ENCODE measurements at places on chromosomes 7 and 10.

DNA sequence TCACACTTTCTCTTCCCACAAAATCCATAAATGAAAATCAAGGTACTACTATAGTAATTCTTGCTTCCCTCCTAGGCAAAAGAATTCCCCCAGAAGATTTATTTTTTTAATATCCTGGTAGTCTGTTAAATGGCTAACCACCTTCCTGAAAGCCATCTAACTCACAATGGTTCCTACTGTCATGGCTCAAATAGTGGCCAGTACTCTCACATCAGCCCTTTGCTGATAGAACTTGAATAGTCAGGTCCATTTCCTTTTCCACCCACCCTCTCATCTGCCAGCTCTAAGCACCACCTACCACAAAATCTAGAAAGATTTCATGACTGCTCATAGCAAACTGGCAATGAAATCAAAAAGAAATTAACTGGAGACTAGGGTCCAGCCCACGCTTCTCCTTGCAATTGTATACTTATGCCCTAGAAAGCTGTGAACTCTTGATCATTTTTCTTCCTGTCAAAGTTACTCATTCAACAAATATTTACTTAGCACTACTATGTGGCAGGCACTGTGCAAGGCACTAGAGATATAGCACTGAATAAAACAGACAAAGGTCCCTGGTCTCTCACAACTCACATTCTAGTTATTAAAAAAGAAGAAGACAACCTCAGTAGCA lies 60.4 kb downstream of the ARMH3 start:
- DNase-seq, result no peak

DNA sequence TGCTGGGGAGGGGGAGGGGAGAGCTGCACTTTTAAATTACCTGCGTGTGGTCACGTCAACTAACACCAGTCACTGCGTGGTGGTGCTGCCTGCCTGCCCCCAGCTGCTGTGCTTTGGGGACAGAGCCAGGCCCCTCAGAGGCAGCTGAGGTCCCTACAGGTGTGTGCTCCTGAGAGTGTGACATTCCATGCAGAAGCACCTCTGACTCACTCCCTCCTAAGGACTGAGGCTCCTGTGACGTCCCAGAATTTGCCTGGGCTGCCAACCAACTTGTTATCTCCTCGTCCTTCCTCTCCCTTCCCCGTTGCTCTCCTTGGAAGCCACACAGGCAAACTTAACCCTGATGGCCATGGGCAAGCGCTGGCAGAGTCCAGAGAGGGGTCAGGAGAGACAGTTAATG lies 563.0 kb downstream of the PARD3 start:
- no peak for DNase-seq

DNA sequence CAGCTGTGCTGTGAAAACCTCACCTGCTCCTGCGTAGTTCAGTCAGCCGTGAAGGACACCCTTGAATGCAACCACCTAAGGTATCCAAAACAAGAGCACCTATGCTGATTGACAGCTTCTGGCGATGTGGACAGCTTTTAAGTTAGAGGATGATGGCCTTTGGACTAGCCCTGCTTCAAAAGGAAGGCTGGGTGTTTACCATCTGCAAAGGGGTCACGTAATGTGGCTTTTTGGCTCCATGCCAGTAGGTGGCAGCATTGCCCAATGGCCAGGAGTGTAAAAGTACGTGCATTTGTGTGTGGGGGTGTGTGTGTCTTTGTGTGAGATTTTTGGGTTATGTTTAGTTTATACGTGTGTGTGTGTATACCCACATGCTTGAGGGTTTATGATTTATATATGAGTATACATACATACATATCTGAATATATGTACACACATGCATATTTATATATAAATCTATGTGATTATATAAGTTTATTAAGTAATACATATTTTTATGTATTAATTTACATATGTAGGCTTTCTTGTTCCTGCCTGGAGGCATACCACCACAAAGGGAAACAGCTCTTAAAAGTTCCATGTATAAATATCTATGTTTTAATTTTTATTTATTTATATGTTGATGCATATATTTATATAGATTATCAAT lies 236.3 kb upstream of the ANKRD30A start:
- no peak for DNase-seq

DNA sequence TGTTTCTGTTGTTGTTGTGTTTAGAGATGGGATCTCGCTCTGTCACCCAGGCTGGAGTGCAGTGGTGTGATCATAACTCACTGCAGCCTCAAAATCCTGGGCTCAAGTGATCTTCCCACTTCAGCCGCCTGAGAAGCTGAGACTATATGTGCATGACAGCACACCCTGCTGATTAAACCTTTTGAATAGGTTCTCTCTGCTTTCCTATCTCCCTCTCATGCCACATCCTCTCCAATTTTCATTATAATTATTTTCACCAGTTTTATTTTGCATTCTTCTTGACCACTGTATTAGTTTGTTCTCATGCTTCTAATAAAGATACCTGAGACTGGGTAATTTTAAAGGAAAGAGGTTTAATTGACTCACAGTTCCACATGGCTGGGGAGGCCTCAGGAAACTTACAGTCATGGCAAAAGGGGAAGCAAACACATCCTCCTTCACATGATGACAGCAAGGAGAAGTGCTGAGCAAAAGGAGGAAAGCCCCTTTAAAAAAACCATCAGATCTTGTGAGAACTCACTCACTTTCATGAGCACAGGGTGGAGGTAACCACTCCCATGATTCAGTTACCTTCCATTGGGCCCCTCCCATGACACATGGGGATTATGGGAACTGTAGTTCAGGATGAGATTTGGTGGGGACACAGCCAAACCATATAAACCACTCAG lies 12.9 kb downstream of the AGK start:
- no peak for DNase-seq

- peak; percentile 53 for DNase-seq
These were observed 80.1 kb downstream of the SVIL start for GRCh38 chr10:29554660-29555059.

DNA sequence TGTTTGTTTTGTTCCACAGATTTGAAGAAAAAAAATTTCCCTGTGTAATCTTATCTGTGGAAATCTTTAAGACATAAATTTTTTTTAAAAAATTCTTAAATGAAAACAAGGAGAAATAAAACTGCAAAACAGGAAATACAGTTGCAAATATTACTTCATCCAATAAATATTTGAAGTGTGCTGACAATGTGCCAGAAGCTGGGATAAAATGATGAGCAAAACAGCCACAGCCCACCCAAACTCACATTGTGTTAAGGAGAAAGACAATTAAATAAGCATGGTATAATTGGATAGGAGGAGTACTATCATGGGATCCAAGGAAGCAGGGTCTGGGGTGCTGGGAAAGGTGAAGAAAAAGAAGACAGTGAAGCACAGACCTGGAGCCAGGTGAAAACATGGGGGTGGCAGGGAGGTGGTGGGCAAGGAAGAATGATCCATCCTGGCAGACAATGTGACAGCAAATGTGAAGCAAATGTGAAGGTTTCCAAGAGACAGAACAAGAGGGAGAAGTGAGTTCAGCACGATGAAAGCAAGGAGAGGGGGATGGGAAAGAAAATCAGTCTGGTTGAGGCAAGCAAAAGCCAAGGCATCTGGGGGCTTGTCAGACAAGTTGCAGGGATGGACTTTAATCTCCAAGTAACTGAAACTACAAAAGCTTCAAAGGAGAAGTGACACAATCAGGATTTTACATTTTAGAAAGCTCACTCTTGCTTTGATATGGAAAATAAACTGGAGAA lies 135.9 kb downstream of the HIBADH start:
- no peak for DNase-seq

DNA sequence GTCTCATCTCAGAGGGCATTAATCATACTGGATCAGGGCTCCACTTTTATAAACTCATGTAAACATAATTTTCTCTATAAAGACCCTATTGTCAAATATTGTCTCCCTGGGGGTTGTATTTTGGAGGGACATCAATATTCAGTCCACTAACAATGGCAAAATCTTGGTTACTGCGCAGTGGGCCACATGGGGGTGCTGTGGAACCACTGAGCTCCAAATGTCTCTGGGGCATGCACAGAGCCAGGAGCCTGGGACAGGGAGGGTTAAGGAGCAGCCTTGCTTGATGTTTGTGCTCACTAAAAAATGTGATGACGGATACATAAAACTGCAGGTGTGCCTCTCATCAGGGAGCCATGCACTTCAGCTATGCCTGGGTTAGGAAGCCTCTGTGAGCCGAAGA lies 62.1 kb upstream of the PRSS58 start:
- DNase-seq, result no peak

- peak; percentile 6 for DNase-seq
These were observed 766 bp downstream of the BAMBI start for GRCh38 chr10:28677888-28678686.

DNA sequence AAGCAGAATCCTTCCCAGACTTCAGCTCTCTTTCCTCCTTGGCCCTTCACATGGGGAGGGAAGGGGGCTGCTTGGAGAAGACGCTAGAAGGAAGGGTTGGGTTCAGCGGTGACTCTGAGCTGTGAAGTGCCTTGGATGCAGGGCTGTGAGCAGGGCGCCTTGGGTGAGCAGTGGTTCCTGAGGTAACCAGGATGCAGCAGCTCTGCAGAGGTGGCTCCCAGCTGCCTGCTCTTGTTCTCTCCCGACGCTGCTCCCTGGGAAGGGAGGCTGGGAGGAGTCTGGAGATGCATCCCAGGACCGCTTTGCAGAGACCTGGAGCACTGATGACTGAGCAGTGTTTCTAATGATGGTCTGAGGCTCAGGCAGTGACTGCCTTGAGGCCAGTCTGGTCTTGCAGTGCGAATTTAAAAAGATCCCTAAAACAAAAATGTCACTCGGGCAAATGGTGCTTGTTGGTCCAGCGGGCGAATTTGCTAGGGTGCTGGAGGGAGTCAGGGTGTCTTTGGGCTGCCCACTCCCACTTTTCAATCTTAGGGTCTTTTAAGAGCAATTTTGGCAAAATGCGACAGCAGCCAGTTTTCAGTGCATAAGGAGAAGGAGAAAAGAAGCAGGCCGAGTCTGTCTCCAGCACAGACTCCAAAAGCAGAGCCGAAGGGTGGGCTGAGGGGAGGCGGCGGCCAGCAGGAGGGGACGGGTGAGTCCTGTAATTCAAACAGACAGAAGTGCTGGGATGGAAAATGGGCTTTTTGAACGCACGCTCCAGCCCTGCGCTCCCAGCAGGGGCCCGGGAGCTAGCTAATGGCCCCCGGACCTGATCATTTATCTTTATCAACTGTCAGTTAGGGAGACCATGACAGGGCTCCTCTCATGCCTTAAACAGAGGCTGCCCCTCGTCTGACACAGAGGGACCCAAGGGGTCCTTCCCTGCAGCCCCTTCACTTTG lies 191.2 kb upstream of the SHH start:
- DNase-seq, result no peak

- DNase-seq, result no peak
These were observed 84.1 kb downstream of the BMPR1A start for GRCh38 chr10:86840498-86840897.

DNA sequence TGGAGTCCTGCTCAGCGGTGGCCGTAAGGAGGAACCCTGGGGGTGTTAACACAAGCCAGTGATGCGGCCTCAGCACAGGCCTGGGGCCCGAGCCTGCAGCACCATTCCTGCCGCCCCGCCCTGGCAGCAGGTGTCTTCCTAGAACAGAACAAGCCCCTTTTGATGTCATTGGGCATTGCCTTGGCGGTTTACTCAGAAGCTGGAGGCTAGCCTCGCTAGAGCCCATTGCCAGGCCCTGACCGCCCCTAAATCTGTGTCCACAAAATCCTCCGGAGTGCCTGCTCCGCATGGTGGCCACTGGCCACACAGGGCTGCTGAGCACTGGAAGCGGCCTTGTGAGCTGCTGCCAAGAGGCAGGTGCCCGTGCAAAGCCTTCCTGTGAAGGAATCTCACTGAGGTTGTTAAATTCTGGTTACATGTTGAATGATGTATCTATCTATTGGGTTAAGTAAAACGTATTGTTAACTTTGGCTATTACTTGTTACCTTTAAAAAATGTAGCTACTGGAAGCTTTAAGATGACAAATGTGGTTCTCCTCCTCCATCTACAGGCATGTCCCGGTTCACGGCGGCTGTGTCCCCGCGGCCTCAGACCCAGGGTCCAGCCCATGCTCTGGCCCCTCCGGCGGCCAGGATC lies 1.2 kb upstream of the INPP5A start:
- no peak for DNase-seq

GRCh38 chr10:33038672-33039071 lies 80.6 kb upstream of the ITGB1 start:
- DNase-seq, result no peak

DNA sequence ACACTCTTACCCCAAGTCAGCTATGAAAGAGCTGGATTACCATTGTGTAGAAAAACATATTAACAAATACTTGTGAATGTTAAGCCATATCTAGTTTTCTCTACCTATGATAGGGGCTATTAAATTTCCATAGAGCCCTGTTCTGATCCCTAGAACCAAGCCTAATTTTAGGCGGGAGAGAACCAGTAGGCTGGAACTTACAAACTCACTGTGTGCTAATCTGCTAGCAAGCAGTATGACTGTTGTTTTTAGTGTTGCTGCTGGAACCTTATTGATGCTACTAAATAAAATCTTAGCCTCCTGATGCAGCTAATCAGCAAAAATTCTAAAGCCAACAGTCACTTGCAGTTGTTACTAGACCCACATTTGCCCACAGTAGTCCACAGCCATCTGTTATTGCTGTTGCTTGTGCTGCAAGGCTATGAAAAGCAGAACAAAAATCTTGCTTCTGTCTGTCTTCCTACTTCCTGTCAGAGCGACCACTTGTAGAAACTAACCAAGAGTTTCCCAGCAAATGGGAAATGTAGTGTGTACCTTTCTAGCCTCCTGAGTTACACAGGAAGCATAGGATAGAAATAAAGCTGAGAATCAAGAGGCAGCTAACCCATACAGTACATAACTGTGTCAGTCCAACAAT lies 368.4 kb downstream of the ARL4A start:
- DNase-seq, result no peak

DNA sequence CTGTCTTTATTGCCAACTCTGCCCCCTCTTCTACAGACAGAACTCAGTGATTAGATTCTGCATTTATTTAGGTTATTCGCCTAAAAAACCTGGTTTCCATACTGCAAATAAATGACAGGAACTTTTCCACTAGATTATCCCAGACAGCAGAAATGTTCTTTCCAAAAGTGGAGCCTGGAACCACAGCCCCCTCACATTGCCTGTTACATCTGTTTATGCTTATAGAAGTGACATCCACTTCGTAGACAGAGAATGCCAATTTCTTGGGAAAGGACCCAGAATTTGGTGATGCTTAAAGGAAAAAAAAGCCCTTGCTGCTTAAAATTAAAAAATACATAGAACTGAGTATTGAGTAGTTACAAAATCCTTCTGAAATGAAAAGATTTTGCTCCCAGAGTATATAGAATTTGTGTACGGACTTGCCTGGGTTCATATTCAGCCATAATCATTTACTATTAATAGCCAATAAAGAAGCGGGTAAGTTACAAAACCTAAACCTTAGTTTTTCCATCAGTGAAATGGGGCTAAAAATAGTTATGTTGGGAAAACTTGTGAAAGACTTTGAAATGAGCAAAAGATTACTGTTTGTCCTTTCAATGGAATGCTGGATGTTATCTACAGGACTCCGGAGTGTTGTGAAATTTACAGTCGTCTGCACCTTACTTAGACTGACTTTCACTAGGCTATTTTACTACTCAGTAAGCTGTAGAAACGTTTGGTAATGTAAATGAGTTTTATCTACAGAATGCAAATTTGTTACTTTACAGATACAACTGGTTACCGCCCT lies 1.1 kb upstream of the PPP1R9A start:
- no peak for DNase-seq

GRCh38 chr7:24017519-24017918 lies 266.5 kb upstream of the NPY start:
- DNase-seq, result no peak

Data from AG08395 (cell line).